Stimulated activated CD4-positive, alpha-beta T cell treated with anti-CD3 and anti-CD28 coated beads, TNF-alpha, amount 100 ng/mL, for 4 hours (primary cell): ENCODE measurements at places on chromosomes 3 and 15.

DNA sequence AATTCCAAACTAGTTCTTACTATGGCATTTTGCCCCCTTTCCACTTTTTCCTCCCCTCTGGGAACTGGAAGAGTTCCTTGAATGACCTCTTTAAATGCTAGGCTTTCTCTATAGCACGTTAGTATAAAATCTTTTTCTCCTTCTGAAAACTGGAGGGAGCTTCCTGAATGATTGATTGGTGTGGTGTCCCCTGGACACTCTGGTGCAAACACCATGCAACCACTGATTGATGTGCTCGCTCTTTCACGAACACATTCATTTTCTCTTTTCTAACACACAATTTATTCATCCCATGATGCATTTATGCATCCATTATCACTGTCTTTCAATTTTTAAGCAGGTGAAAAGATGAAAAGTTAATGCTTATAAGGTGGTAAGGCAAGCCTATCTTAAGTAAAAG is 159.1 kb upstream of the NANOGP8 start:
- no peak for DNase-seq

GRCh38 chr15:79967298-79968182 is 3.5 kb downstream of the BCL2A1 start:
- no peak for DNase-seq

GRCh38 chr15:75454471-75455378 is 3.2 kb upstream of the SIN3A start:
- DNase-seq: peak; percentile 72

GRCh38 chr15:77167406-77167805 is 96.5 kb upstream of the TSPAN3 start:
- no peak for DNase-seq

- no peak for DNase-seq
These were observed 34.3 kb downstream of the CCDC66 start for GRCh38 chr3:56591262-56591661.

DNA sequence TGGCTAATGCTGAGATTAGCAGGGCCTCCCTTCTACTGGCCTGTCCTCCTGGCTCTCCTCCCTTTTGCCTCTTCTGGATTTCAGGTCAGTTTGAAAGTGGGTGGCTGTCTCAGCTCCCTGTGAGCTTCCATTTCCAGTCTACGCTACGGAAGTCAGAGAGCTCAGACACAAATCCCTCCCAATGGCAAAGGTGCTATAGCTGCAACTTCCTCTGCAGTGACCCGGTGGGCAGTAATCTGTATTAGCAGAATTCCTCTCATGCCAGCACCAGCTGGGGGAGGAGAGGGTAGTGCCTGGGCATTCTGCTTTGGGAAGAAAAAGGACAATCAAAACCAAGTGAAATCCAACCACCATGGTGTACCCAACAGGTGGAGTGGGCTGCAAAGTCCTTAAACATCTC is 171.4 kb downstream of the STT3B start:
- DNase-seq: no peak

DNA sequence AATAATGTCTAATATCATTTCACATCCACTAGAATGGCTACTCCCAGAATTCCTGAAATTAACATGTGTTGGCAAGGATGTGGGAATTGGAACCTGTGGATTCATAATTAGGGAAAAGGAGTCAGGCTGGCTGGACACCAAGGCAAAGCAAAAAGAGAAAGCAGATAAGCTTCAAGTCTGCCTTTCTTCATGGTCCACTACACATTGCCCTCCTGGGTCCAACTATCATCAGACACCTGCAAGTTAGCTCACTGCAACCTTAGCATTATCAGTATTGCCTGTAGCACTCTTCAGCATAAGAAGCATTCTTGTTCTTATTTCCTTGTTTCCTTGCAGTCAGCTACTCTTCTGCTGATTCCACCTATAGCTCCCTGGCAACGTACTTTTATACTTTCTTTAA is 124.3 kb downstream of the ZNF280D start:
- no peak for DNase-seq

GRCh38 chr3:172622916-172623700 is 87.8 kb downstream of the NCEH1 start:
- no peak for DNase-seq

GRCh38 chr3:43390255-43390588 is 103.9 kb downstream of the SNRK start:
- no peak for DNase-seq

- no peak for DNase-seq
These were observed 49.6 kb upstream of the ROPN1 start for GRCh38 chr3:124041553-124041952.

DNA sequence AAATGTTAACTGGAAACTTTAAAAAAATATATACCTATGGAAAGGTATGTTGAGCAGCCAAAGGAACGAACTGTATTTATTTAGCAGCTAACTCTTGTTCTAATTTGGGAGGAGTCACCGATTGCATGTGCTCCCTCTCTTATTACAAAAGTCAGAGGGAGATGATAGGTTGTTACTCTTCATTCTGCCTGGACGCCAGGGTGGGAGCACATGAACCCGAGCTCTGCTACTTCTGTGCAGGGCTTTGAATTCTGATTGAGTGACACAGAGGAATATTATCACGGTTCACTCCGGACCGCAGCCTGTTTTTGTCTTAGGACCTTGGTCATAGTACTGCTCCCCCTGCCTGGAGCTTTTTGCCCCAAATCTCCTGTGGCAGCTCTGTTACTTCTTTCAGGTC is 36.9 kb upstream of the LRIG1 start:
- DNase-seq: no peak

DNA sequence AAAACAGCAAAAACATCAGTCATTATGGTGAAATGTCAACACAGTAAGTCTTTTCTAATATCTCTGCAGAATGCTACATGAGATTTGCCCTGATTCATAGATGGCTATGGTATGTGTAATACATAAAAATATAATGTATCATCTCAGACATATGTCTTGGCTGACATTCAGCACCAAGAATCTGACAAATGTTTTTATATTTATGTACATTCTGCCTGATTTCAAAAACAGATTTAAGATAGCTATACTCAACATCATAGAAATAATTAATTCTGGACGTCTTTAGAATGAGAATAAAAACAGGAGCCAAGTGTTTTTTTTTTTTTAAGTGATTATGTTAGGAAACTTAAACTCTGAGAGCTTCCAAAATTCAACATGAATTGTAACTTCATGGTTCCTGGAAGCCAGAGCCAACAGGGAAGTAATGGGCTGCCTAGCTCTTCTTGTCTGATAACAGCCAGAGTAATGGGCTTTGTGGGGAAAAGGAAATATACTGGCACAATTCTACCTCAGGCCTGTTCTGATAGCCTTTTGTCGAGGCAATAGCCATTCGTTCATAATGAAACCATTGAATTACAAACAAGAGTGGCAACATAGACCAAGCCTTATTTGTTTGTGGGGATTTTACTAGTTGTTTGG is 184.4 kb downstream of the VGLL4 start:
- no peak for DNase-seq

GRCh38 chr3:15431256-15431837 is 3.9 kb downstream of the EAF1 start:
- no peak for DNase-seq

DNA sequence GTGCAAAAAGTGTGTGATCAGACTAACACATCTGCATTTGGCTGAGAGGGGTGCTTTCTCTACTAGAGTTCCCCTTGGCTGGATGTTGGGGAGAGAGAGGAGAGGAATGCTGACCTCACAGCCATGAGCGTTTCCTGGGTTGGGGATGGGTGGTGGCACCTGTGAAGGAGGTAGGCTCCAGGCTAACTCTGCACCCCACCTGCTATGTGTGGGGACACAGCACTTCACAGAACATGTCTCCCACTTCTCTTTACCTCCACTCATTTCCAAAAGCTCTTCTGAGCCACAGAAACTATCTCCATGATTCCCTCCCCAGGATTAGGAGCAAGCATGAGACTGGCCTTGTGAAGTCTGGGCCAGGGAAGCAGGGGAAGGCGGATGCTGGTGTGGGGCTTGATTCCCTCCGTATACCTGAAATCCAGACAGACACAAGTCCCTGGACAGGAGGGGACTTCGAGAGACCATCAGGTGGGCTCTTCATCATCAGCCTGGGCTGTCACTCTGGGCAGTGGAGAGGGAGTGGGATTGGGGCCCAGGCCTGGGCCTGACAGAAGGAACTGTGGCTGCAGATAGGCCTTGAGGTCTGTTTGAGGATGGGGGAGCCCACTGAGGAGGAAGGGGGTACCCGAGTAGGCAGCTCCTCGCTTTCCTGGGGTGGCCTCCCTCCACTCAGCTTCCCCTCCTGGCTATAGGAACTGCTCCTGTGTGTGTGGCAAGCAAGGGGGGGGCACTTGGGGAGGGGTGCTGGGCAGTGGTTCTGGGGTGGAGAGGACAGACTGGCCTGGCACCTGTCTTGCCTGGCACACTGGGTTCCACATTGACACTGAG is 40.7 kb downstream of the FEM1B start:
- DNase-seq: no peak

DNA sequence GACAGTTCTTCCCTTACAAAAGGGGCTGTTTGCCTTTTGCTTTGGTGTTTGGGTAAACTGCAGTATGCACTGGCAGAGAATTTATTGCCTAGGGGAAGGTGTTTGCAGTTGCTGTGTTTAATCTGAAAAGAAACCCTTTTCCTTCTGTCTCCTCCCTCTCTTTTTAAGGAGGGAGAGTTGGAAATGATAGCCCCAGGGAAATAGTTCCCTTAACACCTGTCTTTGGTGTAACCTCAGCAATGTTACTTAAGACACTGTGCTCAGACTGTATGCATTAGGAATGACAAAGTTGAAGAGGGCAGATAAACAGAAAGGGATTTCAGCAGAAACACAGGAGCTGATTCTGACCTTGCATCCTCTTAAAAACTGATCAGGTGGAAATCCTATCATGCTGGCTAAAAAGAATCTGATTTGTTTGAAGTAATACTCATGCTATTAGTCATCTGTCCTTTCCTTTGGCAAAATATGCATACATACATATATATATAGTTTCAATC is 125.4 kb downstream of the TP63 start:
- DNase-seq: no peak

DNA sequence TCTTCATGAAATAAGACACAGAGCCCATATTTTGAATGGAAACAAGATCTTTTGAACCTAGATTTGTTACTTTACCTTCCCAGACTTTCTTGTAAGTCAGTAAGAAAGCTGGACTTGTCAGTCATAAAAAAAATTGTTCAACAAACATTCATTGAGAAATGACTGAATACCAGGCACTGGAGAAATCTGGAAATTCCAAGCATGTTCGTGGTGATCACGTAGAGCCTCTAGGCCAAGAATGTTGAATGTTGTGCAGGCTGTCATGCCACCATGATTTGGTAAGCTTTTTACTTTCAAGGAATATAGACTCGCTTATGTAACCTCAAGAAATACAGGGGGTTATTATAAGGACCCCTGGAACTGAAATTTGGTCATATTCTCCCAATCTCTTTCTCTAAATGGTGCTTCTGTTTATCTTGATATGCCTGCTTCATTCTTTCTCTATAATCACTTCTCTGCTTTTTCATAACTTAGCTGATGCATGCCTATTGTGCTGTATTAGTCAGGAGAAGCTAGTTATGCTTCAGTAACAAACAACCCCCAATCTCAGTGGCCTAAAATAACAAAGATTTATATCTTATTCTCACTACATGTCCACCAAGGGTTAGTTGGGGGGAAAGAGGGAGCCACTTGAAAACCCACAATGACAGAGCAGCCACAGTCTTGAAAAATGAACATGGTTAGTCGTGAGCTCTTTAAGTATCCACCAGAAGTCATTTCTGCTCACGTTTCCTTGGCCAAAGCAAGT is 3.4 kb upstream of the TPM1 start:
- DNase-seq: no peak

- DNase-seq: no peak
These were observed 53.6 kb downstream of the PAK2 start for GRCh38 chr3:196793246-196793645.

DNA sequence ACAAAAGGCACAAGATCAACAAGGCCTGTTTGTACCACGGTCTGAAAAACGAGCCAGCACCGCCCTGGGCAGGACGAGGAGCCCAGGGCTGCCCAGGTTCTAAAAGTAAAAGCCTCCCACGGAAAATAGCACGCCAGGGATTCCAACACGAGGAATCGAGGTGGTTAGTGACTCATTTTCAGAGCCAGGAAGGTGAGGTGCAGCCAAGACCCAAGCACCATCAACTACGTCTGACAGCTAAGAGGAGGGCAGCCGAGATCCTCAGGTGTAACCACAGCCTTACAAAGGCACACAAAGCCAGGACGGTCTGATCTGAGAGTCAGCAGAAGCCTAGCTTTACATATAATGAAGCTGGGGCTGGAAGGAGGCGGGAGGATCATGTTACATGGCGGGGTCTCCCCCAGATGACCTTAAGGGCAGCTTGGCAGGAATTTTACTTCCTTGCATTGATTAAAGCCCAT is 52.5 kb downstream of the ATP10A start:
- no peak for DNase-seq

- DNase-seq: no peak
These were observed 1.0 kb upstream of the RYR3 start for GRCh38 chr15:33309602-33310276.

- DNase-seq: no peak
These were observed 68.6 kb downstream of the ZNF621 start for GRCh38 chr3:40593351-40593750.

- no peak for DNase-seq
These were observed 224.3 kb upstream of the P2RY1 start for GRCh38 chr3:152610622-152611021.

- no peak for DNase-seq
These were observed 13.9 kb downstream of the PLXND1 start for GRCh38 chr3:129592381-129593131.

DNA sequence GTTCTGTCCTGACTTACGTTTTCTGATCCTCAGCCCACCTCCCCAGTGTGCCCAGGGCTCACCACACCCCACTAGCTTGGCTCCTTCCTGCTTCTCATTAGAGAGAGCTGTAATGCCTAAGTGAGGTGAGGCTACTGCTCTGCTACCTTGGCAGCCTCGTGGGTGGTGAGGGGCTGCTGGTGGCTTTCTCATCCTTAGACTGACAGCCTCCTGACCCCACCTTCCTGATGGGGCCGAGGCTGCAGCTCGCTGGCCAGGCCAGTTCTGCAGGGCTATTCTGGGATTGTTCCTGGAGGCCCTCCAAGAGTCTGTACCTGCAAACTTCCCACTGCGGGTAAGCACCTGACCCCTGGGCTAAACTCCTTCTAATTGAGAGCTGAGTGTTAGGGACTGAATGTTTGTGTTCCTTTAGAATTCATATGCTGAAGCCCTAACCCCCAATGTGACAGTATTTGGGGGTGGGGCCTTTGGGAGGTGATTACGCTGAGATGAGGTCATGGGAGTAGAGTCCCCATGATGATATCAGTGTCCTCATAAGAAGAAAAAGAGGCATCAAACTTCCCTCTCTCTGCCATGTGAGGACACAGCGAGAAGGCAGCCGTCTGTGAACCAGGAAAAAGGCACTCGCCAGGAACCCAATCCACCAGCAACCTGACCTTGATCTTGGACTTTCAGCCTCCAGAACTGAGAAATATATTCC is 38.1 kb upstream of the IQSEC1 start:
- no peak for DNase-seq

DNA sequence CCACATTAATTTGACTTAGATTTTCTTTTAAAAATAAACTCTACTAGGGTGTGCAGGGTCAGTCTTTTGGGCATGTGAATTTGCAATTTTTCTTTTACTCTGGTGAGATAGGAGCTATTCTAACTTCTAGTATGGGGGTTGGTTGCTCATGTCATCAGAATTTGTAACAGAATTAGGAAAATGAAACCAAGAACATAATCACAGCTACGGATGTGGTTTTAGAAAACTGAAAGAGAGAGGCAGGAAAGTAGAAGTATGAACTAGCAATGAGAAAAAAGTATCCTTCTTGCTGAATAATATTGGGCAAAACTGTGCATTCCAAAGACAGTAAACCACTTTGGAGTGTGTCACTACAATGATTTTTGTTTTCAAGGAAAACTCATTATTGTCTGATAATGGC is 43.3 kb downstream of the ADPGK start:
- no peak for DNase-seq

- DNase-seq: no peak
These were observed 405.9 kb downstream of the SOX2 start for GRCh38 chr3:182117583-182117982.
